Activated T-cell treated with anti-CD3 and anti-CD28 coated beads for 1 hour (primary cell): ENCODE measurements at places on chromosomes 6 and 20.

DNA sequence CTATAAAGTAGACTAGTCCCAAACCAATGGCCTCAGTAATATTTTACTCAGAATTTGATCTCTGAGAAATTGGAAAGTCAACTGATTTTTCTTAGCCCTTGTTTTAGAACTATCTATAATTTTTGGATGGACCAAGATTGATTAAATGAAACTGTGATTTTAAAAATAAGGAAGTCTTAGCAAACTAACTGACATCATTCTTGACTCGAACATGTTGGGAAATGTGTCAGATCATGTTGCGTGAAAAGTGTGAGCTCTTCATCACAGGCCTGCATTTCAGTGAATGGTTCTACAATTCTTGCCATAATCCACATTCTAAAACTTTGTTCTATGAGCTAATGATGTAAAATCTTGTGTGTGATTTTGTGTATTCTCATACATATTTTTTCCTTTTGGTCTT, 11.0 kb downstream of the TNFAIP3 start:
- no peak for DNase-seq

GRCh38 chr20:22411627-22412450, 172.5 kb downstream of the FOXA2 start:
- DNase-seq: no peak

DNA sequence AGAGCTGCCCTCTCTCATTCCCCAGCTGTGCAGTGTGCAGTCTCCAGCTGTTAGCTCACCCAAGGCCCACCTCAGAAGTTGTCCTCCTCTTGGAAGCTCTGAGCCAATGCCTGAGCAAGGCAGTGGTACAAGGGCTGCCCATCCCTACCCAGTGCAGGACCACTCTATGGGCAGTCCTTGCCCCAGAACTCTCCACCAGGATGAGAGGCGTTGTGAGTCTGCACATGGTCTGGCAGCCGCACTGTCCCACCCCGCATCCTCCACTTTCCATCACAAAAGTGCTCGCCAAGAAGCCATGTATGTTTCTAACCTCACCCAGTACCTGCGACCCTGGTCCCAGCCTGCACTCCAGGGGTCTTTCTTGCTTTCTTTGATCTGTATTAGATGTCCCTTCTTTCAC, 175.1 kb upstream of the PMEPA1 start:
- no peak for DNase-seq

- no peak for DNase-seq
Observed at GRCh38 chr6:9250852-9251251, 815.5 kb upstream of the SLC35B3 start.

GRCh38 chr6:153001767-153002612, 519 bp downstream of the MTRF1L start:
- DNase-seq: no peak

DNA sequence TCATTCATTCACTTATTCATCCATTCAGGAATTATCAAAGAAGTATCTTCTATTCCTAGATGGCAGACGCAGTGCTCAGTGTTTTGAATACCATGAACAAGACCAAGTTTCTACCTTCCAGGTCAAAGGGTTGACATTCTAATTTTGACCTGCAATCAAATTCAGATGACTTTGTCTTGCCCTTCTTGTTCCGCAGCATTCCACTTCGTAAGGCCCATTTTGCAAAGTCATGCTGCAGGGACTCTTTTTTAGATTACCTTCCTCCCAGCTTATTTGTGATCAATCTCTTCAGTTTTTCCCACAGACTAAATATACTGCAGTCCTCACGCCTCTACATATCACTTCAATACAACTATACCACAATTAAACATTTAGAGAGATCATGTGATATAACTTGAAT, 7.1 kb upstream of the TAAR1 start:
- no peak for DNase-seq

GRCh38 chr6:13667655-13668054, 44.0 kb downstream of the RANBP9 start:
- no peak for DNase-seq

DNA sequence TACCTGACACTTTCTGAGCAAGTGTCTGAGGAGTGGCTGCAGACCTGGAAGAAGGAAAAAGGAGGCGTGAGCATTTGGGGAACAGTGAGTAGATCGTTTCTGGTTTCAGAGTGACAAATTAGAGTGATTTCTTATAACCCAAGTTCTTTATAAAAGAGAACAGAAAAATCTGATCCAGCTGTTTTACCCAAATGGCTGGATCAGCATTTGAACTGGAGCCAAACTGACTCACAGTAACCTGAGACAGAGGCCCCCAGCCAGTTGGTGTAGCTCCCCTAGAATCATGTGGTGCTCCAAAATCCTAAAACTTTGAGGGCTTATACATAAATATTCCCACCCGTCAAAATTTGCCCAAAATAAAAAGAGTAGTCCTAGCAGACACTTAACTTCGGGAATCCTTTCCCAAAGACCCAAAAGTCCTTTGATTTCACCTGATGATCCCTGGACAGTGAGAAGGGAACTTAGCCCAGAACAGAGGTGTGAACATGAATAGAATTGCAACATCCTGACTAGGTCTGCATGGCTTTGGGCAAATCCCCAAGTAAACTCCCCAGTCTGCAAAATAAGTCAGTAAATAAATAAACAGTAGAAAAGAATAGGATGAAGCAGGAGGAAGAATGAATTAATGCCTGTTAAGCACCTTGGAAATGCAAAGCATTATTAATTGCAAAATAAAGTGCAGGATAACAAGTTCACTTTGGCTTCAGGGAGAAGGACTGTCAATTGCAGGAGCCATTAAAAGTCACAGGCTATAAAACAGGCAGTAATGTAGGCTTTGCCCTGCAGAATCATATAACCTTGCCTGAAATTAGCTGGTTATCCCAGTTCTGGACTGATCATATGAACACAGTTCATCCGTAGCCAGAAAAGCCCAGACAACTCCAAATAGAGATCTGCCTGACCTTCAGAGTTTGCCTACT, 262.0 kb upstream of the JARID2 start:
- DNase-seq: no peak

GRCh38 chr6:39836606-39837005, 44.4 kb downstream of the DAAM2 start:
- no peak for DNase-seq

DNA sequence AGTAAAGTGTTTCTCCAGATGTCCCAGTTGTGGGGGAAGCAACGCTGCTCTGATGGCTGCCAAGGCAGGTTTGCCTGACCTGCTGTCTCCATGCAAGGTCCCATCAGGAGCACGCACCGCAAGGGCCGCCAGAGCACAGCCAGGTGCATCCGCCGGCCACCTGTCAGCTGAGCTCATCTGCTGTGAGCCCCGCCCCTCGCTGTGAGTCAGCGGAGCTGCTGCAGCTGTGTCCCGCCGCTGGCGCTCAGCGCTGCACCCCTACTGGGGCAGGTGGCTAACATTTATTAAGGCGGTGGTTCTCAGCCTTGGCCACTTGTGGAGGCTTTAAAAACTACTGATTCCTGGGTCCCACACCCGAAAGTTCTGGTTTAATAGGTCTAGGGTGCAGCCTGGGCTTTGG, 225.7 kb downstream of the UST start:
- peak; percentile 20 for DNase-seq

DNA sequence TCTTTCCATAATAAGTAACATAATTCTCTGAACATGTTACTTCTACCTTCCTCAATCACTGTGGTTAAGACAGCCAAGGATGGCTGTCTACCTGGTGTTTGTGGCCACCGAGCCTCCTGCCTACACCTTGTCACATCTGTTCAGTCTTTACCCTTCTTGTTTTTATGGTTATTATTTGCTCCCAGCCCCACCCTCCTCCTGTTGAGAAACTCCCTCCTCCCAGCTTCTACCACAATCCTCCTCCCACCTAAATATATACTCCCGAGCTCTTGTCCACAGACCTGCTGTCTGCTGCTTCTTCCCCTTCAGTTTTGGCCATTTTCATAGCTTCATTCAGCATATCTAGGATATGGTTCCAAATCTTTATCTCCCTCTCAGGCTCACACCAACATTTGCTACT, 35.7 kb upstream of the GABRR1 start:
- no peak for DNase-seq

DNA sequence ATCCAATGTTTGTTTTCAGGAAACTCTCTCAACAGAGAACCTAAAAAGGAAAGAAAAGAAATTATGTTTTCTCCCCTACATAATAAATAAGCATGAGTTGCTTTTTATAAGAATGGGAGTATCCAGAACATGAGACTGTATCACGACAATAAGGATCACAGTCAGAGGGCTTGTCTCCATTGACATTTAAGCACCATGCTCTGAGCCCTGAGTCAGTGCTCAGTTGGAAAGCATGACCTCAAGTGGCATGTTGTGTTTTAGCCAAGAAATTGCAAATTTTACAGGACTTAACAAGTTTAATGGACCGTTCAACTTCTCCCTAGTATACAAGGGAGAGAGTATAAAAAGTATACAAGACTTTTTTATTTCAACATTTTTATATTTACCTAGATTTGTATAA, 431.6 kb downstream of the GJA1 start:
- no peak for DNase-seq

GRCh38 chr20:57928181-57928967, 218.6 kb upstream of the PMEPA1 start:
- DNase-seq: no peak

DNA sequence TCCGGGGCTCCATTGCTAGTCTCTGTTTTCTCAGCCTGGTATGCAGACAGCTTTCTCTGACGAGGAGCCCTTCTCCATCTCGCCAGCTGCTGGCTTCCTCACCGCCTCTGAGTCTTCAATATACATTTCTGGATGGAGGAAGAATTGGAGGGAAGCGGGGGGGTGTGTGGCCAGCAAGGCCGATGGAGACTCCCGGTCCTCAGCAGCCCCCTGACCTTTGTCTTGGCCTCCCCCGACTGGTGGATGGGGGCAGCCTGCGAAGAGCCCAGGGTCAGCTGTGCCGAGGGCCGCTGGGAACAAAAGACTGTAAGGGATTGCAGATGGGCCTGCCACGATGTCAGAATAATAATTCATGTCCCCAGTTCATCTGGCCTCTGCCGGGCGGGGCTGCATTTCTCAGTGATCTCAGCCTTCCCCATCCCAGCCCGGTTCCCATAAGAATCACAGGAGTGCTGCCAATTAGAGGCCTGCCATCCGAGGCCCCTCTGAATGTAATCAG, 54.3 kb upstream of the STX16 start:
- DNase-seq: no peak

DNA sequence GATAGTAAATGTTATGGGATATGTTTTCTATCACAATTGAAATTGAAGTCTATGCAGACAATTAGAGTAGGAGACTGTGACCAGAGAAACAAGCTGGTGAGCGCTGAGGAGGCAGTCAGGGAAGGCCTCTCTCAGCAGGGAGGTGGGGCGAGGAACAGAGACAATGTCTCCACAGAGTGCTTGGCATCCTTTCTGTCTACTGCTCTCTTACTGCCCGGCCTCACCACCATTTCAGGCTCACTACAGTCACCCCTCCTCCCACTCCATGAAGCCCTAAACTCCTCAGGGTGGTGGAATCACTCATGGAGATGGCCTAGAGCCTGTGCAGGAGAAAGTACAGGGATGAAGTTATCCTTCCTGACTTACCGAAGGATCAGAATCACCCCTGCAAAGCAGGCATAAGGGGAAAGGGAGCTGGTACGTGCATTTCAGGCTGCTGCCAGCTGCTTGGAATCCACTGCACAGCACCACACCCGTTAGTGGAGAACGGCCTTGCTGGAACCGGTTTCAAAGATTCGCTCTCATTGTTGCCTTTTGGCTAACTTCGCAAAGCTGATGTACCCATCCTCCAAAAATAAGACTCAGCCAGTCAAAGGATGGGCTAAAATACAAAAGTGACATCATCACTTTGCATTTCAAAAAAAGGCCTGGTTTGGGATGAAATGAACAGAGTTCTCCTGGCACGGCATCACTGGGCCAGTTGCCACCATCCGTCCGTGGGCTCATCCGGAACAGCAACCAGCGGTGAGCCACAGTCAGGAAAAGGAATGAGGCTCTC, 67.3 kb downstream of the SLC22A23 start:
- DNase-seq: no peak

- no peak for DNase-seq
Observed at GRCh38 chr20:2891343-2891742, 18.1 kb downstream of the PTPRA start.

- DNase-seq: no peak
Observed at GRCh38 chr20:59217173-59217572, 53.6 kb downstream of the ZNF831 start.

- peak; percentile 62 for DNase-seq
Observed at GRCh38 chr6:43247114-43247999, 4.1 kb downstream of the TTBK1 start.

GRCh38 chr20:64100946-64101688, 6.2 kb downstream of the NPBWR2 start:
- no peak for DNase-seq

GRCh38 chr20:38222231-38222922, 38.2 kb downstream of the KIAA1755 start:
- DNase-seq: peak; percentile 41

DNA sequence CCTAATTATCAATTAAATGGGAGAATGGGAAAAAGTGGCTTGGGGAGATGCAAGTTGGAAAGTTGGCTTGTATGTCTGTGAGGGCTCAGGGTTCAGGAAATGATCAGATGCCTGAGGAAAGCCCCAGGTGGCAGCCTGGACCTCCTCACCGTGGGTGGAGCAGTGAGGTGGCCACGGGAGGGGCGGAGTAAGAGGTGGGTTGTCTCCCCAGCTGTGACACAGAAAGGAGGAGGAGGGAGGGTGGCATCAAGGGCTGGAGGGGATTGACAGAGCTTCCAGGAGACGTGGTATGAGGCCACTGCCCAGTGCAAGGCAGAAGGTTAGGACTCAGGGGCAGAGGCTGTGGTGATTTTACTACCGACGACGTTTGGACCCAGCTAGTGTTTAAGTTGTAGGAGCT, 672.2 kb downstream of the PRKN start:
- DNase-seq: no peak

DNA sequence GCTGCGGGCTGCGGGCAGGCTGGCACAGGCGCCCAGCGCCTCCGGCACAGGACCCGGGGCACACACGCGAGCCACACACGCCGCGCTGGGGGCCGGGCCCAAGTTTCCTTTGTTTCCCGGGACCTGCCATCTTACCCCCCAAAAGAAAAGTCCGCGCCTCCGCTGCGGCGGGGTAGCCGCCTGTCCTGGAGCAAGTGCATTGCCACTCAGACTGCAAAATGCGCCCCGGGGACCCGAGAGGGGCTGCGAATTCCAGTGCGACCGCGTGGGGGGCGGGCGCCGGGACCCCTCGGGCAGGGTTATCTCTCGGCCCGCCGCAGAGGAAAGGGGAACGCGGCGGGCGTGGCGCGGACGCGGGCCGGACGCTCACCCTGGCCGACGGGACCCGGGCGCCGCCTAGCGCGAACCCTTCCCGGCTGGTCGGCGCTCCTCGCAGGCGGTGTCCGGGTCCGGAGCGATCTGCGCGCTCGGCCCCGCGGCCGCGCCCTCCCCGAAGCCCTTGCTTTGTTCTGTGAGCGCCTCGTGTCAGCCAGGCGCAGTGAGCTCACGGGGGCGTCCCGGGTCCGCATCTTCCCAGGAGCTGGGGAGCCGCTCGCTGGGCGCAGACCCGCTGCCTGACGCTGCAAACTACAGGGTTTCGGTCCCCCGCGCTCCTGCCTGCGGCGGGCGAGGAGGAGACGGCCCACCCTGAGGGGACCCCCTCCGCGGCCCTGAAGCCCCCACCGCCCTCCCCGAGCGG, 639 bp upstream of the CD24 start:
- DNase-seq: no peak

GRCh38 chr6:33235221-33235634, 26.9 kb downstream of the RING1 start:
- no peak for DNase-seq
